ENCODE measurements at places on chromosomes 16 and 17.

DNA sequence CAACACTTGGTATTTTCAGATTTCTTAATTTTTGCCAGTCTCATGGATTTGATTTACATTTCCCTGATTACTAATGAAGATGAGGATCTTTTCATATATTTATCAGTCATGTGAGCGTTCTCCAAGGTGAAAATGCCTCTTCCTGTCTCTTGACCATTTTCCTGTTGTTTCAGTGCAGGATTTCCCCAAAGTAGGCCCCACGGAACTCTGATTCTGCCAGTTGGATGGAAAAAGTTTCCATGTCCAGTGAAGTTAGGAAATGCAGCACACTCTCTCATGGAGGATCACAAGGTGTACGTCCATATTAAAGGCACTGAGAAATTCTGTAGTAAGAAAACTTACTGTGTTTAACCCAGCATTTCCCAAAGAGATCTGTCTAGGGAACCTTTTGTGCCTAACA is 16.5 kb upstream of the LIMD2 start:
- no peak for DNase-seq

GRCh38 chr17:50056961-50057330 is 1.0 kb downstream of the ITGA3 start:
- no peak for DNase-seq

DNA sequence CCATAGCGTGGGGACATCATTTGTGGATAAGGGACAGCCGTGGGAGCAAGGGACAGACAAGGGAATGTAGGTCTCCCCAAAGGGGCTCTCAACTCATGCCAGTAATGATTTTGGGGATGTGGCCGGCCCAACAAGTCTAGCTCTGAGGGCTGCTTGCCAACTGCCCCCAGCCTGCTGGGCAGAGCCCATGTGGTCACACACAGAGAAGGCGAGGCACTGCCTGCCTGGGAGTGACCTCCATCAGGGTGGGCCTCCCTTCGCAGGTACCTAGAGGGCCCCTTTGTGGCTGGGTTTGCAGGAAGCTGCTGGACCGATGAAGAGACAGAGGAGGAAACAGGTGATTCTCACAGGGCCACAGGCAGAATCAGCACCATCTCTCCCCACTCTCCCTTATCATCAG is 177.1 kb downstream of the C16orf78 start:
- DNase-seq = no peak

DNA sequence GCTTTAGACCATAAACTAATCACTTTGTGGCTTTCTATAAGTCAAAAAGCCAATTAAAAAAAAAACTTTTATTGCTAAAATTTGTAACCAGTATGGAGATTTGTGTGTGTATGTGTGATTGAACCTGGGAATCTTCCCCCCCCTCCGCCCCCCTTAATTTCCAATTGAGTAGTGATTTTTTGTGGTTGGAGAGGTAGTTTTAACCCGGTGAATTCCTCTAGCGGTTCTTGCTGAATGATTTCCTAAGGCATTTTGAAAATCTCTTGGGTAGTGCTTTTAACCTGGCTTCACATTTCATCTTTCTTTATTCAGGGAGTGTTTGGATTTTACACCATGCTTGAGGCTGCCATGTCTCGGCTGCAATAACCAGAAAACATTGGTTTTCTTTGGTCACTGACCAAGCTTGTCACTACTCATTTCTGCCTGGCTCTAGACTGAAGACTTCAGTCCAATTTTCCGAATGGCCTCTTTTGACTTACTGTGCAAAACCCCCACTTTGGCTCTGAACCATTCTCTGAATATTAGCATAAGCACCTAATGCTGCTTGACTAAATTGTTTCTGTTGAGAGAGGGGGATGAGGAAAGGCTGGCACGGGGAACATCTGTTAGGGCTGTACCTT is 35.6 kb downstream of the PRKCA start:
- DNase-seq = no peak

DNA sequence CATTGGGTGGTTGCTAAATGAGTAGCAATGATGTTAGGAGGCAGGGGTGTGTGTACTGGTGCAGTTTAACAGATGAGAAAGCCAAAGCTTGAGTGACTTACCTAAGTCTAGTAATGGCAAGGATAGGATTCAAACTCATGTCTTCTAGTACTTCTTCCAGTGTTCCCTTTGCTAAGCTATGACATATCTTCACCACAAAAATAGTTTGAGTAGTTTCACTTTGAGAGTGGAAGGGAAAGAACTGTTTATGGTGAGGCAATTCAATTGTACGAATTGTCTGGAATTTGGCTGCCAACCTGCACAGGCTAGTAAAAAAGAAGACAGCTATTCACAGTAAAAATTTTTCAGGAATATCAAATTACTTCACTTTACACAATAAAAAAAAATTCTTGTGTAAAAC is 138.0 kb downstream of the NLK start:
- DNase-seq = no peak
